ENCODE measurements at places on chromosomes 6 and 20. TPM values are rescaled to one million over a fixed set of nuclear protein-coding genes. Genes with fewer than 3 reads are reported as not detected.

DNA sequence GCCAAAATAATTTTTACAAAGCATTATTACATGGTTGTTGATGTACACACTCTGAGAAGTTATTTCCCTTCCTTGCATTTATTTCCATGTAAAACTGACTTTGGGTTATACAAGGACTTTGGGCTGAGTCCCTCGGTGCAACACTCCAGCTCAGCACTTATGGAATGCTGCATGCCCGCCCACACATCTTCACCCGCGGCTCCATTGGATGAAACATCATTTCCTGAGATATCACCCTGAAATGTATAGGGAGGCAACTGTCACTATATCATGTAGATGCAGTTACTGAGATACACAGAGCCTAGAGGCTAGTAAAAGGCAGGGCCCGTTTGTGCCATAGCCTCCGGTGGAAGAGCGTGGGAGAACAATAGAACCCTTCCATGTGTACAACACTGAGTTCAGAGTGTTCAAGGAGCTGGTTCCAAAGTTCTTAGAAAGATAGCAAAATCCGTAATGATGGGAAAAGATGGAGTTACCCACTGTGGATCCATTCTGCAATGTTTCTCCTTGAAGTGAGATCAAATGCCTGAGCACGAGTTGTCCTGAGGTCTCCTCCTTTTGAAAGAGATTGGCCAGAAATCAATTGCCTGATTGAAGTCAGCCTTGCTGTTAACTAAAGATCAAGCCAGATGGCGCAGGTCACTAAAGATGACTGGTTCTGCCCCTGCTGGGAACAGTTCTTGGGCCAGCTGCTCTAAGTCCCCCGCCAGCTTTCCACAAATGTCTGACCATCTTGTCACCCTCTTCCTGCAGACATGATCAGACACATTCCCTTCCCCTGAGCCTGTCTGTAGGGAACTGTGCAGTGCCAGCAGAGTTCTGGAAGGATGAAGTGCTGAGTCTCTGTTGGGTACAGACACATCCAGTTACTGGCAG is 100.9 kb upstream of the IYD start:
- H3K27ac ChIP-seq = no peak overlapping the region
- H3K4me1 ChIP-seq = no peaks in the 10 kb centered on the region
- H3K36me3 ChIP-seq = no peaks in the 10 kb centered on the region
- no peak for DNase-seq
- peaks cover 9% of the 10 kb centered on the region for H3K27me3 ChIP-seq

DNA sequence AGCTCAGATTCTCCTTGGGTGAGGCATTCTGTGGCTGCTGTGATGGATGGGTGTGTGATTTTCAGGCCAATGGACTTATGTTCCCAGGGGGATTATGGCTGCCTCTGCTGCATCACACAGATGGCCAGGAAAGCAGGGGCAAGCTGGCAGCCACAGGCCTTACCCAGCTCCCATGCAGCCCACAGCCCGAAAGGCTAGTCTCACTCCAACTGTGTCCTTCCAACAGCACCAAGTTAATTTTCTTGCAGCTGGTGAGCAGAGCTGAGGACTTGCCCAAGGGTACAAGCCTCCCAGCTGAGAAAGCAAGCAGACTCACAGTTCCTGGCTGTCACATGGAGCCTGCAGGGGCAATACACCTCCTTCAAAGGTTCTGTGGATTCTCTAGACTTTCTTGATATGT is 155.2 kb upstream of the KHDRBS2 start:
- H3K4me1 ChIP-seq = no peaks in the 10 kb centered on the region
- no peak for DNase-seq

DNA sequence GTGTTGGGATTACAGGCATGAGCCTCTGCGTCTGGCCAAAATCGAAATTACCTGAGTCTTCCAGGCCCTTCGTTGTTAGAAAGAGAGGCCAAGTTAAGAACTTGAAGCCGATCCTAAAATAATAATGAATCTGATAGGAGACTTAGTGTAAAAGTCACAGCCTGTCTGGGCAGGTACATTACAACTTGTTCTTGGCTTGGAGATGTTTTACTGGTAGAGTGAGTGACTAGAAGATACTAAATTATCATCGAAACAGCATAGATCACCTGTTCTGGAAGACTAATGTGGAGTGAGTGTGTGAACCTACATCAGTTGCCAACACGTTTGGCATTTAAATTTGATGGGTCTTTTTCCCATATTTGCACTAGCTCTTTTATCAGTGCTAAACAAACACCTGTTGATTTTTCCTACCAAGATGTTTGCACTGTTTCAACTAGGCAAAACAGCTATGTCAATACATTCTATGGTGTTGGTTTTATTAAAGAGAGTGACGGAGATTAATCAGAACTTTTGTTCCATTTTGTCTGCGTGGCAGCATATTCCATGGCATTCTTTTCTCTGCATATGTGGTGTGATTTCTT is 4.6 kb upstream of the TMEM217 start:
- no peaks in the 10 kb centered on the region for H3K27me3 ChIP-seq
- no peak for DNase-seq
- H3K4me3 ChIP-seq = no peak overlapping the region

DNA sequence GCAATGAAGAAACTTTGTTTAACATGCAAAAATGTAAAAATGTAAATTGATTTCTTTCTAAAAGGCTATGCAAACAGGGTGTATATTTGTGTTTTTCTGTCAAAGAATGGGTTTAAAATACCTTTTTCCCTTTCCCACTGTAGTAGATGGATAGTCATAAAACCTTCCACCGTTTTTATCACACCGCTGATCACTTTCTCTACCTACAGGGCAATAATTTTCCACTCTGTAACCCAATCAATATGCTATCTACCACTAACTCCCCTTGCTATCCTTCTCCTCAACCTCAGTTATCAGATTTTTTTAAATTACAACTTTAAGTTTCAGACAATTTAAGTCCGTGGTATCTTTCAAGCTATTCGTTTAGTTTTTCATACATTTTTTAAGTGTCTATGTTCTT is 91.4 kb upstream of the ARID1B start:
- H3K4me1 ChIP-seq = peaks cover 8% of the 10 kb centered on the region
- DNase-seq = no peak
- H3K36me3 ChIP-seq = no peaks in the 10 kb centered on the region

Gene GLYATL3
- not detected for total RNA-seq

Measured in esophagus squamous epithelium (tissue), 5 donors.